ENCODE measurements at places on chromosomes 13 and 19. TPM values are rescaled to one million over a fixed set of nuclear protein-coding genes. Genes with fewer than 3 reads are reported as not detected.

- DNase-seq, result no peak
Observed at GRCh38 chr13:70330697-70331361, 222.6 kb upstream of the KLHL1 start.

DNA sequence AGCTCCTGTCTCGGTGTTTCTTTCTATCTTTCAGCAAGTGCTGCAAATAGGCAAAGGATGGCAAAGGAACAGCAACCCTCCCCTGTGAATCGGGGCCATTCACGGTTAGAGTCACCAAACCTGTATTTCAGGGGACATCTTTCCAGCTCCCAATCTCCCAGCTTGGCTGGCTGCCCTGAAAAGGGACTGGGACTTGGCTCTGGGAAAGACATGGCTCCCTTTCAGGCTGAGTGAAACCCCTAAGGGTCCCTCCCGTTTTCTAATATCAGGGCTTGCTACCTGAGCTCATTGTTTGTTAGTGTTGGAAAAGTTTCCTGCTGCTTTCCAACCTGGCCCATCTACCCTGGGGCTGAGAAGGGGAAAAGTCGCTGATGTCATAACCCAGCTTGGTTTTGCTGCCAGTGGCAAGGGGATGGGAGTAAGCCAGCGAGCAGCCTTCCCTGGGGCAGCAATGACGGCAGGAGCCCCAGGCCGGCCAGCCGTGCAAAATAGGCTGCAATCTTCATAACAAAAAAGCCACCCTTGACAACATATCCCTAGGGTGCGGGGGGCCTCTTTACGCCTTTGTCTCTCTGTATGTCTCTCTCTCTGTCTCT, 29.9 kb downstream of the SERP2 start:
- peak; percentile 62 for DNase-seq

GRCh38 chr13:48126944-48127830, 32.3 kb upstream of the MED4 start:
- peak; percentile 60 for DNase-seq

GRCh38 chr13:100773429-100773828, 98.8 kb upstream of the TMTC4 start:
- no peak for DNase-seq

DNA sequence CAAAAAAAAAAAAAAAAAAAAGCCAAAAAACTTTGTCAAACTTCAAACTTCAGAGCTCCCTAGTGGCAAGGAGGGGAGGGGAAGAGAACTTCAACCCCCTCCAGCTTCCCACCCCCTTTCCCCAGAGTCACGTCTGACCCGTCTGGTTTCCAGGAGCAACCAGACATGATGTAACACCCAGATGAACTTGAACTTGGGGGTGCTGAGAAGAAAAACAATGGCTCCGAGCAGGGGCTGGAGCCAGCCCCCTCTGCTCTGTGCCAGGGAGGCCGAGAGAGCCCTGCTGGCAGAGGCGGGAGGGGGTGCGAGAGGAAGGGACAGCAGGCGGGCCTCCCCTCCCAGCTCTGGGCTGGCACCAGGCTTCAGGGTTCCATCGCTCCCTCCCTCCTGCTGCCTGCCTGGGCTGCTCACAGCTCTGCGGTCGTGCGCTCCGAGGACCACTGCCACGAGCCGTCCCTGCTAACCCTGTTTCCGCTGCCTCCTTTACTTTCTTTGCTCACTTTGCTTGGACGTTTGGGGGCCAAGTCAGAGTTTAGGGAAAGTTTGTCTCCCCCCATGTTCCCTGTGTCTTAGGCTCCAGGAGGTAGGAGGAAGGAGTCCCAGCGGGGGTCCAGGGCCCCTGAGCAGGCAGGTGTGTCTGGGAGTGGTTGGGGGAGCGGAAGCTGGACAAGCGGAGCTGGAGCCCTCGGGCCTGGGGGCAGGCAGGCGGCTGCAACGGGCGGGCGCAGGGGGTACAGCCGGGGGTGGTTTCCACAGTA, 11.1 kb downstream of the LYL1 start:
- peak; percentile 86 for DNase-seq

- DNase-seq, result peak; percentile 84
Observed at GRCh38 chr19:53927739-53928138, 18.7 kb downstream of the CACNG7 start.

GRCh38 chr13:99264051-99264450, 5.9 kb upstream of the GPR18 start:
- no peak for DNase-seq

DNA sequence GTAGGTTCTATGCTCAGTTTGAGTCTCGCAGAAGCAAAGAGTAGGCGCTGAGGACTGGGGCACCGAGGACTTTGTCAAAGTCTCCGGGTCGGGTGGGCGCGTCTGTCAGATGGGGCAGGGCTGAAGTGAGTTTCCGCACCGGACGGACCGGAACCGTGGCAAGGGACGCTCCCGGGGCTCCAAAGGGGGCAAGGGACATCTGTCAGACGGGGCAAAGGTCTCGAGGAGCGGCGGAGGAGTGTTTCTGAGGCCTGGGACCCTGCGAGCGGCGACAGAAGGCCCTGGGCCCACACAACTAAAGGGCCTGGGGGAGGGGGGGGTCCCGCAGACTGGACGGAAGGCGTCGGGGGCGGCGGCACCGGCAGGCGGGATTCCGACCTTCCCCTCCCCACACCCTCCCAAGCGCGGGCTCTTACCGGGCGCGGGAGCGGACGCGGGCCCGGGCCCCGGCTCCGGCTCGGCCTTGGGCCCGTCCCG, 13.3 kb upstream of the AKAP8L start:
- peak; percentile 86 for DNase-seq

- DNase-seq, result no peak
Observed at GRCh38 chr13:42760951-42761350, 20.4 kb upstream of the FAM216B start.

GRCh38 chr13:89520468-89520867, 1827.0 kb upstream of the MIR17HG start:
- no peak for DNase-seq

- peak; percentile 62 for DNase-seq
Observed at GRCh38 chr19:6227936-6228325, 51.8 kb downstream of the MLLT1 start.

The YJEFN3 gene
- total RNA-seq, result 1.2 TPM

The MADCAM1 gene
- 0.70 TPM for total RNA-seq

GRCh38 chr13:41995336-41995735, 34.4 kb upstream of the VWA8 start:
- DNase-seq, result no peak

The GTF3A gene
- 90.5 TPM for total RNA-seq

The LHFPL6 gene
- 2.7 TPM for total RNA-seq
